ENCODE measurements at places on chromosomes 1 and 21. TPM values are rescaled to one million over a fixed set of nuclear protein-coding genes. Genes with fewer than 3 reads are reported as not detected.

RYR2 gene
- total RNA-seq: not detected

HCRTR1 gene
- total RNA-seq: not detected

CENPL gene
- 10.9 TPM for total RNA-seq

RPTN gene
- not detected for total RNA-seq

EDN2 gene
- 0.08 TPM for total RNA-seq

KRTAP10-1 gene
- total RNA-seq: not detected

GBP5 gene
- total RNA-seq: 0.11 TPM

Measured in hair follicular keratinocyte (primary cell).